ENCODE measurements at places on chromosomes 12 and 14.

GRCh38 chr12:9065607-9065856 lies 50.2 kb downstream of the A2M start:
- no peak for DNase-seq

DNA sequence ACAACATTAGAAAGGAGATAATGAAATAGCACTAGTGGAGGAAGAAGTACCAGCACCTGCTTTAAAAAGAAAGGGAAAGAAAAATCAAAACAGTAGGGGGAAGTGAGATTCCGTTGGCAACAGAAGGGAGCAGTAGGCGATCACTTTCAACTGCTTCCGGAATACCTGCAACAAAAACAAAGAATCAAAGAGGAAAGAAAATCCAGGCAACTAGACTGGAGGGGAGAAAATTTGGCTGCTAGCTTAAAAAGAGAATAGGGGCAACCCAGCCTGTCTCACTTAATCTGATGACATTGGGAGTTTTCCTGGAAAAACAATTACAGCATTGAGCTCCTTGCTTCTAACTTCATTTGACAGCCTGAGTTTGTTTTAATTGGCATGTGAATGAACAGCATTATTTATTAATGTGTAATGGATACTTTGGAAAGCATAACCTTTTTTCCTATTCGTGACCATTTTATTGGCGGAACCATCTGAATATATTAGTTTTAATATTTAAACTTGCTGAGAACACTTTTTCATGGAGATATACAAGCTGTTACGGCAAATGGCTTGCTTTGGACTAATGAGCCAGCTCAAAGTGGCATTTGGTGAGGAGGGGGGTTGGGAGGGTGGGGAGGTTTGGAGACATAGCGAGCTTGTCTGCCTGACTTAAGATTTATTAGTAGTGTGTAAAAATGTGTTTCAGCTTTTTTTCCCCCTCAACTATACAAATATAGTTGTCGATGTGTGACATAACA lies 2.5 kb upstream of the DACT1 start:
- no peak for DNase-seq

DNA sequence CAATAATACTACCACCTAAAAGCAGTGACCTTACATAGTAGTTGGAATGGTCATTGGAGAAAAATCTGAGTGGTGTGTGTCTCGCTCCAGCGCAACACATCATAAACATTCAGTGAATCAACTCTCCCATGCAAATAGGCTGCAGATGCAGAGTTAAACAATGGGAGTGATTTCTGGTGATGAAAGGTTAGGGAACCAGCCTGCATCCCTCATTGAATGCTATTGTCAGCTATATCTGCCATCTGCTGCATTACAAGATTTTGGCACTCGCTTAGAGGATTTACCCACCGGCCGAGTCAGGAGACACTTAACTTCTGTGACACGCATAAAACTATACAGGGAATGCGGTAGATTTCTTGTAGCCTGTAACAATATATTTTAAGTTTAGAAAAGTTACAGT lies 900.9 kb downstream of the FLRT2 start:
- no peak for DNase-seq

DNA sequence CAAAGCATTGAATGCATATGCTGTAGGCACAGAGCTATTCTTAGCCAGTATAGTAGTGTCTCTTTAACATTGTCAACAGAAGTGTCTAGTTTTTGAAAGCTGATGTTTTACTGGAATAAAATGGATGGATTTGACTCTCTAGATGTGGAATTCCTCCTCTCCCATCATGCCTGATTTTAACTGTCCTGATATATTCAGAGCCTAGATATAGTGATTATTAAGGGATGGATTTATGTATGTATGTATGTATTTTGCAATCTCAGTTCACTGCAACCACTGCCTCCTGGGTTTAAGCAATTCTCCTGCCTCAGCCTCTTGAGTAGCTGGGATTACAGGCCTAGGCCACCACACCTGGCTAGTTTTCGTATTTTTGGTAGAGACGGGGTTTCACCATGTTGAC lies 144.8 kb upstream of the NAV3 start:
- no peak for DNase-seq

GRCh38 chr12:49021292-49021915 lies 2.8 kb upstream of the PRKAG1 start:
- DNase-seq: no peak

GRCh38 chr14:68951035-68951797 lies 27.9 kb downstream of the ACTN1 start:
- no peak for DNase-seq
